ENCODE measurements at places on chromosomes 1 and 21.

DNA sequence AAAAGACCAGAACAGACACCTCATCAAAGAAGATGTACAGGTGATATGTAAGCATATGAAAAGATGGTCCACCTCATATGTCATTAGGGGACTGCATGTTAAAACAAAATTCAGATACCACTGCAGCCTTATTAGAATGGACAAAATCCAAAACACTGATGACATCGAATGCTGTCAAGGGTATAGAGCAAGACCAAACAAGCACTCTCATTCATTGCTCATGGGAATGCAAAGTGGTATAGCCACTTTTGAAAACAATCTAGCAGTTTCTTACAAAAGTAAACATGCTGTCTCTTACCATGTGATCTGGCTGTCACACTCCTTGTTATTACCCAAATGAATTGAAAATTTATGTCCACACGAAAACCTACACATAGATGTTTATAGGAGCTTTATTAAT, 426.6 kb upstream of the ESRRG start:
- no peak for DNase-seq

- DNase-seq: no peak
These were observed 17.5 kb downstream of the RHOU start for GRCh38 chr1:228752675-228753265.

DNA sequence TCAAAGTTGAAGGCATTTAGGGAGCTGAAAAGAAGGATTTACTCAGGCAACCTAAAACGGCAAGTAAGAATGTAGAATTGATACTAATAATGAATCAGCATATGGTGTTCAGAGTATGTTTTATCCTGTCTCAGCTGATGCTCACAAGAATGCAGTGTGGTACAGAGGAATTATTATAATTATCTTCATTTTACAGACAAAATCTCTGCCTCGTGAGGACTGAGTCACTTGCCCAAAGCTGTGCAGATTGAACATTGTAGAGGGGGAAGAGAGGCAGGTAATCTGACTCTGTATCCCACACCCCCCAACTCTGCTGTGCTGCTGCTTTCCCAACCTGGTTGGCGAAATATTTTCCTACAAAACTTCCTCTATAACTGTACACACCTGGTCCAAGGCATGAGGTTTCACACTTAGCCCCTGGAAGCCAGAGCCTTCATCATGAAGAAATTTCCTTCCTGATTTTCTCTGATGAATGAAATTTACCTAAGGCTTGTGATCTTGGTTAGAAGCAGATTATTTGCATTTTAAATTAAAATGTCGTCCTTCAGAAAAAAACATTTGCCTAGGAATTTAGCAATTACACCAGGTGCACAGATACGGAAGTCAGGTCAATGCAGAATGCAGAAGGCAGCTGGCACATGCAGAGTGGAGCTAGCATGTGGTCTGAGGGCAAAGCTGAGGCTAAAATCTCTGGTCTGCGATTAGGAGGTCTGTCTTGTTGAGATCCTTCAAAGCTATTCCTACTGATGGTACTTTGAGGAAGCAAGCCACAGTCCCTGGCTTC, 52.8 kb downstream of the DPT start:
- no peak for DNase-seq

DNA sequence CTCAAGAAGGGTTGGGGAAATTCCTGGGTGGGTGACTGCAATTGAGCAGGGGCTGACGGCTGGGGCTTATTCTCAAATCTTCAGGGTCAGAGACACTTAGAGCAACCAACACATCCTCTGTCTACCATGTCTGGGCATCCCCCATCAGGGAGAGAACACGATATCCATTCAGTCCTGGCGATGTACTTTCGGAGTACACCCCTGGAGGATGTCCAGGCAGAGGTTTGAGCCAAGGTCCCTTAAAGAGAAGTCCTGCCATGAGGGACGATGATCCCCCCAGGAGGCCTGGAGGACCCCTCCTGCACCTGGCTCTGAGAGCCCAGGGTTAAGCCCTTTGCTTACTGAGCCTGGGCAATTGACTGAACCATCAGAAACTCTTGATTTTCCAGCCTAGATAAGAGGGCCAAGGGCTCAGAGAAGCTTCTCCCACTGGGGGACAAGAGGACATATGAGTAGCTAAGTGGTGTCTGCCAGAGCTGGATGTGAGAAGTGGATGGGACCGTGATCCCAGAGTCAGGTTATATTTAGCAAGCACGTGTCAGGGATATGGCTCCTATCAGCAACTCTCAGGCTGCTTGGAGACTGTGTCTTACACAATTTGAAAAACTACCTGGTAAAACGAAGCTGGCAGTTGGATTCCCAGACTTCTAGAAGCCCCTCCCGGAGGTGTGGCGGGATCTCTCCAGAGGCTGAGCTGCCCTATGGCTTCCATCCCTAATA, 253.3 kb upstream of the VAMP3 start:
- no peak for DNase-seq

- no peak for DNase-seq
These were observed 660 bp upstream of the RD3 start for GRCh38 chr1:211492511-211493132.

DNA sequence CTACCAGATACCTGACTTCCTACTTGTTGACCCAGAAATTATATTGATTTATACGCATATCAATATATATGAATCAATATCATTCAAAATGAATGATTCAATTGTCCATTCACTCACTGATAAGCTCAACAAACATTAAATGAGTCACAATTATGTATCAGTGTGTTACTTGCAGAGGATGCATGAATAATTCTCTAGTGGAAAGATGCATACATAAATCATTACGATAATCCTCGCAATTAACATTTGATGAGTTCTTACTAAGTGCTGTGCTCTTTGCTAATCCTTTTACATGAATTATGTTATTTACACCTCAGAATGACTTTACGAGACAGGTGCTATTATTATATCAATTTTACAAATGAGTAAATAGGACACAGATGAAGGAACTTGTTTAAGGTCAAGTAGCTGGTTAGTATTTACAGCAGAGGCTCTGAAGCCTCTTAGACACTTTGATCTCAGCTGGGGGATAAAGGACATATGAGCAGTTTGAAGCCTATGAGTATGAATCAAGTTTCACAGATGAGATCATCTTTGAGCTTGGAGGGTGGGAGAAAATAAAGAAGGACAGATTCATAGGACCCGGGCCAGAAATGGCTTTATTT, 112.8 kb upstream of the ADAMTS5 start:
- DNase-seq: no peak

DNA sequence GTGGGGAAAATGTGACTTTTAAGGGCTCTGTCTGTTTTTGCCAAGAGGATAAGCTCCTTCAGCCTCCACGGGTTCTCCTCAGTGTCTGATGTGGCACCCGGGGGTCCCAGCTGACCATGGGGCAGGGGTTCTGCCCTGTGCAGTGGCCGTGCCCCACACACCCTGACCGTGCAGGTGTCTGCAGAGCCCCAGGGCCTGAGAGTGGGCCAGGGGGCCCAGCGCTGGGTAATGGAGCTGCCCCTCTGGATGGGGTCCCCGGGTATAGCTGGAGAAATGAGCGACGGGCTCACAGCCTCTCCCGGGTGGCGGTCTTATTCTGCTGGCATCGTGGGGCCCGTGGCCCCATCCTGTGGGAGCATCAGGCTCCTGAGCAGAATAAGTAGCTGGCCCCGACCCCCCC, 2.9 kb upstream of the PFKL start:
- DNase-seq: no peak

DNA sequence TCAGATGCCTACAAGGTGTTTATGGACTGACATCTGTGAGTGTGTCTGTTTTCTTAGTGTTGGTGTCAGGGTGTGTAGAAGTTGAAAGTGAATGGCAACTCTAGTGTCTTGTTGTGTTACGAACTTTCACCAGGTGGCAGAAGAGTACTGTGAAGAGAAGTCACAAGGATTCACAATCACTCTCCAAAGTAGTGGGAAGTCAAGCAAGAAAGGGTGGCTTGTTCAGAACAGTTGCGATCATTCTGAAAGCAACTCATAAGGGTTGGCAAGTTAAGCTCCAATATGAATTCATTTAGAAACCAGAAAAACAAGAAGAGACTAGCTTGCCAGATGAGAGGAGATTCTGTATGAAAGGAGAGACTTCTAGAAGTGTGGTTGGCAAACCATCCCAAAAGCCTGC, 86.1 kb downstream of the FASLG start:
- peak; percentile 37 for DNase-seq

DNA sequence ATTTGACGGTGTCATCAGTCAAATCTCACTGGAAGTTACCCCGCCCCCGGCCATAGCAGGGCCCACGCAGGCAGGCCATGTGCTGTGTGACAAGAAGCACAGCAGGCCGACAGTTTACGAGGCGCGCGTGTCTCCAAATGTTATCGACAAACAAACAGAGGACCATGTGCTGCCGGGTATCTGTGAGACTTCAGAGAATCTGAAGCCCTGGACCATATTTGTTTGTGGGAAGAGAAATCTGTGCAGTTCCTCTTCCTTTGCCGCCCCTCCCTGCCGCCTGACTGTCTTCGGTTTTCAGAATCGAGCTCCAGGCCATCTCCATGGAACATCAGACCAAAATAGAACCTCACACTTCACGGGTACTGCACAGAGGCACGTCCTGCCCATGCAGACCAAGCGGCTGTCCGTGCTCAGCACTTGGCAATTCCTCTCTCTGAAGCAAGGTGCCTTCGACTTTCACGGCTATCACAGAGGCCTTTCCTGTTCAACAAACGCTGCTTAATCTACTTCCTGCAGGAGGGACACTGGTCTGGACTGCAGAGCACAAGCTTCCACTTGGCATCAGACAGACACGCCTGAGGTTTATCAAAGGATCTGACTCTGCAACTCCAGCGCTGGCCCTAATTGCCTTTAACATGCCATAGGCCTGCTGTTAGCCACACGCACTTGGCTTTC, 135.7 kb upstream of the KRTAP19-8 start:
- peak; percentile 51 for DNase-seq

GRCh38 chr1:18907917-18908845, 5.8 kb upstream of the ALDH4A1 start:
- no peak for DNase-seq

DNA sequence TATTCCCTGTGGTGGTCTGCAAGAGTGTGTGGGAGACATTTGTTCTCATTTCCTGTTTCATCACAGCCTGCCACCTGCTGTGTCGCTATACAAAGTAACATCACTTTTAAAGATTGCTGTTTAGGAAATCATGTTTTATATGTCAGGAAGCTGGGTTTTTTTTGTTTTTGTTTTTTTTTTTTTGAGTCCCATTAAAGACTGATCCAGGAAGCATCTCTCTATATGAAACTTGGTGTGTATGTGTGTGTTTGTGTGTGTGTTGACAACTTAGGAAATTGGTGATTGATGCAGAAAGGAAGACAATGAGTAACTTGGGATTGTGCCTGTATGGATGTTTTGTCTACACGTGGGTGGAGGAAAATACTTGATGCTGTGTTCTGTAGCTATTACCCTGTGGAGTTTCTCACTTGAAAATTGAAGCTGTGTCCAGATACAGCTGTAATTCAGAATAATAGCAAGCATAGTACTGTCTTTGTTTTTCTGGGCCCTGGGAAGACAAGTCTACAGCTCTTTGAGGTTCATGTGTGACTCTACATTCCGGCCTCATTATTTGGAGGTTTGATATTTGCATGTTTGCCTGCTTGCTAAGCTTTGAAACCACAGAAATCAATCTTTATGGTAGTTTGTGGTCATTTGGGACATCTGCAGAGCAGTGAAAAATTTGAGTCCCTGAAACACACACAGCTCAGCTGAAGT, 47.9 kb downstream of the LAMC1 start:
- no peak for DNase-seq

- peak; percentile 10 for DNase-seq
These were observed 98.7 kb upstream of the RGS1 start for GRCh38 chr1:192476802-192477298.

- no peak for DNase-seq
These were observed 5.9 kb upstream of the TTC22 start for GRCh38 chr1:54806931-54807611.

GRCh38 chr1:33247545-33247944, 8.7 kb upstream of the ZNF362 start:
- no peak for DNase-seq

DNA sequence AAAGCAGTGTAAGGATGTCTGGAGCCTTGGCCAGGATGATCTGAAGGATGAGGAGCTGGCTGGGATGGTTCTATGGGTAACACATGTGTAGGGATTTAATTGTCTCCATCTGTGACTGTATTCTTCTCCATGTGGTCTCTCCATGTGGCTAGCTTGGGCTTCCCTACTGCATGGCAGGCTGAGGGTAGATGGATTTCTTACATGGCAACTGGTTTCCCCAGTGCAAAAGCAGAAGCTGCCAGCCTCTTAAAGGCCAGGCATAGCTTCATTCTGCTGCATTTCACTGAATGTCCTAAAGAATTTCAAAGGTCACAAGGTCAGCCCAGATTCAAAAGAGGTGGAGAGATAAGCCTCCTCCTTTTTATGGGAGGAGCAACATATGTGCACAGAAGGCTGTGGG, 61.7 kb downstream of the XCL2 start:
- DNase-seq: no peak

- DNase-seq: no peak
These were observed 130.6 kb upstream of the CACNA1E start for GRCh38 chr1:181352695-181353094.

DNA sequence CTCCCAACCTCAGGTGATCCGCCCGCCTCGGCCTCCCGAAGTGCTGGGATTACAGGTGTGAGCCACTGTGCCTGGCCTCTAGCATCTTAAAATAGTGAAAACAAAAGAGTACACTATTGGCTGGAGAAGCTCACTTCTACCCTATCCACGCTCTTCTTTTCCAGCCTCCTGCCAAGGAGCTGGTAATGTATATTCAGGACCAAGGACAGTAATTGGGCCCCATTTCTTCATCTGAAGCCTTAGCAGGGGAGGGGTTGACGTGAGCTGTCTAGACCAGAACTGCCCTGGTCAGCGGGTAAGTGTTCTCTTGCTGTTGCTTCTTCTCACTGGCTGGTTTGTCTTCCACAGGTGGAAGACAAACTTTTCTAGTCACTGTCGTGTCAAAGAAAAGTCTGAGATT, 70.2 kb downstream of the DNM3 start:
- DNase-seq: no peak

DNA sequence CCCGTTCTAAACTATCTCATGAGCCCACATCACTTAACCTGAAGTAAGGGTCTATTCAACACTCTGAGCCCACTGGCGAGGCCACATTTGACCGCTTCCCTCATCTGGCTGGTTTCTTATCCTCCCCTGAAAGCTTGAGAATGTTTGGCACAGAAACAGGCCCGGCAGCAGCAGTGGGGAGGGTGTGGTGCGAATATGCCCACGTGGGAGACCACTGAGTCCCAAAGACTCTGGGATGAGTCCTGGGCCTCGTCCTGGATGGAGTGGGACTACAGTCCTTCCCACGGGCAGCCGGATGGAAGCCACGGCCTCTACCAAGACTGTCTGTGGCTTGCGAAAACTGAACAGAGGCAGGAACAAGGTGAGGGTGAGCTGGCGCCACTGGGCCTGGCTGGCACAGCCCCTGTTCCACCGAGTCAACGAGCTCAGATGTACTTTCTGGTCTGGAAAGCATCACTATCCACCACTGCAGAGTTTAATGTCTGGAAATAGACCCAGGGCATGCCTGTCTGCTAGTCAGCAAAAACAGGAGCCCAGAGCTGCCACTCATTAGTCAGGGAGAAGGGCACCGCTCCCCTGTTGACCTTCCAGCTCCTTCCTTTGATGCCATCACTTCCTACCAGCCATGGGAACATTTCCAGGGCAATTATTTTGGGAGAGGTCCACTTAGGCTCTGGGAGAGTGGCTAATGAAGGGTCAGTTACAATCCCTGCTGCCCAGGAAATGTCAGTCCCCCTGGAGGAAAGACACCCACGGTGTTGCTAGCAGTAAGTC, 386.6 kb downstream of the MATN1 start:
- DNase-seq: no peak

Data from stimulated activated CD4-positive, alpha-beta T cell treated with anti-CD3 and anti-CD28 coated beads, Interleukin-4, amount 100 ng/mL, for 48 hours (primary cell).